ENCODE measurements at places on chromosomes 1 and 21.

DNA sequence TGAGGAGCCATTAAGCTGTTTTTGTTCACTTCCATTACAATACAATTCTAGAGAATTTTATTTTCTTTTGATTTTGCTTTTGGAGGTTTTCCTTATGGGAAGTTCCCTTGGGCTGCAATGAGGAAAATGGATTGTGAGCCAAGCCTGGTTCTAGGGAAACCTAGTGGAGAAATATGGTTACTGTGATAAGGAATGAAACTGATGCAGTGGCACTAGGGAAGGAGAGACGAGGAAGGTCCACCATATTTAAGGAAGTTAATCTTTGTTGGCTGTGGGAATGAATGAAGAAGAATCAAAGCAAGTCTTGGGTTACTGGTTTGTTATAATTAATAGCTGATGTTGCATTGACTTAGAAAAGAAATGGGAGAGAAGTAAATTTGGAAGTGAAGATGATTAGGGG, 28.4 kb downstream of the CHML start:
- DNase-seq: no peak

GRCh38 chr1:220696863-220697231, 6.7 kb downstream of the C1orf115 start:
- DNase-seq: peak; percentile 52

DNA sequence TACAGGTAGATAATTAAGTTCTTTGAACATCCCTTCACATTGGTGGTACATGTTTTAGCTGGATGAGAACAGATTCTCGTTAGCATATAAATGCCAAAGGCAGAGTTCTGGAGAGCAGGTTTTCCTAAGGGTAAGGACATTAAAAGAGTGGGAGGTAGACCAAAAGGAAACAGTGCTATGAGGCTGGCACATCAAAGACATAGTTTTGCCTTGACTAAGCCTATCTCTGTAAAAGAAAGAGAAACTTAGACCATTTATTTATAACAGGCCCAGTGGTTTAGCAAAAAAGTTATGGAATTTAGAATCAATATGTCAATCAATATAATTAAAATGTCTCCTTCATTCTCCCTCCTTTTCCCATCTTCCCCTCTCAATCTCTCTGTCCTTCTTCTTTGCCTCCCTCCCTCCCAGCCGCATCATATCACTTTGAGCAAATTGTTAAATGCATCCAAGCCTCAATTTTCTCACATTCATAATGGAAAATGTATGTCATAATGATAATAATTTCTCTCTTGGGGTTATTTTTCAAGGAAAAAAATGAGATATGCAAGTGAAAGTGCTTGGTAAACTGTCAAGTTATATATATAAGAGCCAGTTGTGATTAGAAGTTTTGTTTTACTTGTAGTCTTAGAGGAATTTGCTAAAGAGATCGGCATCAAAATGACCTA, 209.9 kb upstream of the SGIP1 start:
- DNase-seq: peak; percentile 53

DNA sequence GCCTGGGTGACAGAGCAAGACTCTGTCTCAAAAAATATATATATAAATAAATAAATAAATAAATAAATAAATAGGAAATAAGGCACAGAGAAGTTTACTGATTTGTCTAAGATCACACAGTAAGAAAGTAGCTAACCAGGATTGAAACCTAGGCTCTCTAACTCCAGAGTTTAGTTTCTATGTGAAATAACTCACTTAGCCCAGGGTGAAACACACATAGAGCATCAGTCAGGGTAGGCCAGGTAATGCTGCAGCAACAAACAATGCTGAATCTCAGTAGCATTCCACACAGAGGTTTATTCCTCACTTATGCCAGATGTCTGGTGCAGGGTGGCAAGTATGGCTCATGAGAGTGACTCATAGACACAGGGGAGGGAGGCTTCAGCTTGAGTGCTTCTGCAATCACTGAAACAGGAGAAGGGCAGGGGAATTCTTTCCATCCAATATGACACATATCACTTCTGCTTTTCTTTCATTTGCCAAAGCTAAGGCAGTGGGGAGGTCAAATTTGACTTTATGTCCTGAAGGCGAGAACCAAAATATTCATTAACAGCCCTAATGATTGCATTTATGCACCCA, 37.1 kb upstream of the KANK4 start:
- peak; percentile 94 for DNase-seq

GRCh38 chr1:234170622-234171021, 202.6 kb upstream of the COA6 start:
- peak; percentile 46 for DNase-seq

GRCh38 chr1:153543736-153544135, 1.9 kb downstream of the S100A4 start:
- no peak for DNase-seq

- no peak for DNase-seq
Observed at GRCh38 chr21:31829736-31830472, 42.9 kb upstream of the HUNK start.

- peak; percentile 77 for DNase-seq
Observed at GRCh38 chr1:201506557-201507359, at the start of gene CSRP1. CSRP1 (minus strand) TSS chr1:201507123; CDS start chr1:201496303, 10,820 bp downstream.

DNA sequence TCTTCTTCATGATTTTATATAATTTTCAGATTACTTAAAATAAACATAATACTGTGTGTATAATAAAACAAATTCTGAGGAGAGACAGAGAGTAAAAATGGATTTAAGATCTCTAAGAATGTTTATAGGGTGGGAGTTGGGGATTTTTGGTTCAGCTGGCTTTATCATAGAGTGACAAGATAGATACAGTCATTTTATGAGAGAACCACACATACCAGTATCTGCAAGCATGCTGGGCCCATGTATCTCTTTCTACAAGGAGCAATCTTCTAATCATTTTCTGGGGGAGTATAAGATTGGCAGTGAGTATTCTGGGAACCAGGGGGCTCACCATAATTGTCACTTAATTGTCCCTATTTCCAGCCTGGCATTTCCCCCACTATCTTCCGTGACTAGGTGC, 64.3 kb upstream of the DUSP10 start:
- DNase-seq: no peak

GRCh38 chr21:28856588-28857250, 136.0 kb downstream of the LTN1 start:
- DNase-seq: no peak
